MV-4-11 (cell line): ENCODE measurements at places on chromosomes 7 and 10.

- peak; percentile 55 for DNase-seq
Measured at GRCh38 chr10:101014230-101014884, 14.7 kb downstream of the LZTS2 start.

DNA sequence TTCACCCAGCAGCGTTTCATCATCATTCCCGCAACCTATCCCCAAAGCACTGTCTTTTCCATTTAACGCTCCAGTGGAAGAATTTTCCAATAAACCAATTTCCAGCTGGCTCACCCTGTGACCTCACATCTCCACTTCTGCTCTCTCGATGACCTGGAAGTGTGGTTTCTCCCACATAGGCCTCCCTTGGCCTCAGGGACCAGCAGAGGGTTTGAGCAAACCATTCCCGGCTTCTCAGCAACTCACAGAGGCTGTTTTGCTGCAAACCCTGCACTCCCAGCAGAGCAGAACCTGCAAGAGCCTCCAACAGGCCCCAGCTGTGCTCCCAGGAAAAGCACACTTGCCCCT lies 523.0 kb upstream of the FOXK1 start:
- DNase-seq: no peak

DNA sequence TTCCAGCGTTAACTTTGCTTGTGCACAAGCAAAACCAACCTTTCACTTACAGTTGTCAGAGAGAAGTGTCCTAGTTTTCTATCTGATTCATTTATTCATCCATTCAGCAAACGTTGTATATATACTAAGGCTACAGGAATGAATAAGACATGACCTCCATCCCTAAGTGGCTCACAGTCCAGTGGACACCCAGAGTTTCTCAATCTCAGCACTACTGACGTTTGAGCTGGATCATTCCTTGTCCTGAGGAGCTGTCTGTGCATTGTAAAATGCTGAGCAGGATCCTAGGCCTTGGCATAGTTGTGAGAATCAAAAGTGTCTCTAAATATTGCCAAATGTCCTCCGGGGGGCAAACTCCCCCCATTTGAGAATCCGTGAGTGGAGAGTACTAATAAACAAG lies 166.7 kb upstream of the PRKCQ start:
- DNase-seq: no peak

GRCh38 chr7:129950191-129950932 lies 2.4 kb downstream of the UBE2H start:
- no peak for DNase-seq
